Activated CD4-positive, alpha-beta T cell treated with anti-CD3 and anti-CD28 coated beads, Interleukin-2, Interleukin-6, amounts not matched to agents 100 ng/mL and 50 ng/mL, durations not matched to agents 16 hours and 8 hours (primary cell): ENCODE measurements at places on chromosomes 4 and X.
A peak's percentile ranks its signal among the peaks of the same experiment; 100 is the strongest.

GRCh38 chrX:129188231-129188630, 335.1 kb downstream of the SMARCA1 start:
- no peak for DNase-seq

DNA sequence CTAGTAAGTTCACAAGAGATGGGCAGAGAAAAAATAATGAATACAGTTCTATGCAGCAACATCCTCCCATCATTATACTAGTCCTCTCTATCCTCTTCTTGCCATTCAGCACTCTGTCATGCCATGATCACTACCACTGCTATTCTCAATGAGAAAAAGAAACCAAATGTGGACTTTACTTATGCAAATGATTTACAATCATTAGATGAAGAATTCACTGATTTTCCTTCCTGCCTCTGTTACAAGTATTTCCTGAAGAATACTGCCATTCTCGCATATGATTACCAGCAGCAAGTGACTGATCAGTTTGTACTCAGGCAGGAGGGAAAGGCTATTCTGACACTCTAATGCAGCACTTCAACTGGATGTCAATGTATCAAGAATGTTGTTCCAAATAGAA, 50.3 kb downstream of the WDFY3 start:
- DNase-seq = no peak

GRCh38 chrX:40174854-40175510, 77.2 kb upstream of the BCOR start:
- DNase-seq = peak; percentile 62

GRCh38 chr4:80412322-80412721, 76.8 kb downstream of the CFAP299 start:
- no peak for DNase-seq

- DNase-seq = no peak
These were observed 187.0 kb downstream of the AASDH start for GRCh38 chr4:56200275-56200674.

DNA sequence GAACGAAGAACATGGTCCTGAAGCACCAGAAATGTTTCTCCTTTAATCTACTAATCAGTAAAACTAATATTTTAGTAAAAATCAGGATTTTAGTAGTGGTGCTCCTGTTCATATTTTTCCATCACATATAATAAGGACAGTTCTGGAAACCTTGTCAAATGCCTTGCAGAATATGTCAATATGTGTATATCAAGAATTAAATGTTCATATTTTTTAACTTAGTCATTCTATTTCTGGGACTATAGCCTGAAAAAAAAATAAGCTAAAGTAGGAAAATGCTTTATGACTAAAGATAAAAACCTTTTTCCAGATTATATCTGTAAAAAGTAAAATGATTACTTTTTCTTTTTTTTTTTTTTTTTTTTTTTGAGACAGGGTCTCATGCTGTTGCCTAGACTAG, 65.1 kb downstream of the MAB21L2 start:
- DNase-seq = no peak

GRCh38 chrX:32778965-32779364, 432.4 kb downstream of the DMD start:
- no peak for DNase-seq

DNA sequence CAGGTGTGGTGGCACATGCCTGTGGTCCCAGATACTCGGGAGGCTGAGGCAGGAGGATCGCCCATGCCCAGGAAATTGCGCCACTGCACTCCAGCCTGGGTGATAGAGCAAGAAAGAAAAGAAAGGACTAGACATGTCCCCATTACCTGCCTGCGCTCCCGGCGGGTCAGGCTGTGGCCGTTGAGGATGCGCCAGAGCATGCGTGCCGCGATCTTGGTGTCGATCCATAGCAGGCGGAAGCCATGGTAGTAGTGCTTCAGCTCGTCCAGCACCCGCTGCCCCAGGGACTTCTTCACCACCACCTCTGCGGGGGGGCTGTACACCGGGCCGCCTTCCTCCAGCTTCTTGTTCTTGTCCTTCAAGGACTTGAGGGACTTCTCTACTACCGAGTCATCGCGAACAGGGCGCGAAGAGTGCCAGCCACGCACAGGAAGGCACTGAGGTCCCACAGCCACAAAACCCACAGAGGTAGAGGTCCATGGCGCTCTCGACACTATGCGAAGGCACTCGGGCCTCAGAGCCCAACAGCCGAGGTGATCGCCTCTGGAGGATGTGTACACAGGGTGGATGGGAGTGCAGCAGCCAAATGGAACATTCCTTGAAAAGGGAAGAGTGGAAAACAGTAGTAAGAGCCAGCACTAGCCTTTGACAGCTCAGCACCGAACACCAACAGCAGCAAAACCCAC, 14.6 kb downstream of the LETM1 start:
- no peak for DNase-seq
